ENCODE measurements at places on chromosomes 1 and 21. TPM values are rescaled to one million over a fixed set of nuclear protein-coding genes. Genes with fewer than 3 reads are reported as not detected.

DNA sequence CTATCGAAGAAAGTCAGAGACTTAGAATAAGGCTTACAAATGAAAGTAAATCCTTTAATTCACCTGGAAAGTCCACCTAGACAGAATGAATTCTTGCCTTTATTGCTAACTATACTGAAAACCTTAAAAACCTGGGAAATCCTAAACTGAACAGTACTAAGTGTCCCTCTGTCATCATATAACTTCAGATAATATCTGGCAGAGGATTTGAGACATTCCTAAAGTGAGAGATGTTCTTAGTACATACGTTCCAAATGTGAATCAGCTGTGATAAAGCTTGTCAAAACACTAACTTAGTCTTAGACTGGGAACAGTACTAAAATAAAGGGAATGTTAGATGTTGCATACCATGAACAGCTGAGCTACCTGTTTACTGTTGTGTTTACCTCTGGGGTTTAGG, 121.7 kb downstream of the TNFSF18 start:
- DNase-seq: no peak

DNA sequence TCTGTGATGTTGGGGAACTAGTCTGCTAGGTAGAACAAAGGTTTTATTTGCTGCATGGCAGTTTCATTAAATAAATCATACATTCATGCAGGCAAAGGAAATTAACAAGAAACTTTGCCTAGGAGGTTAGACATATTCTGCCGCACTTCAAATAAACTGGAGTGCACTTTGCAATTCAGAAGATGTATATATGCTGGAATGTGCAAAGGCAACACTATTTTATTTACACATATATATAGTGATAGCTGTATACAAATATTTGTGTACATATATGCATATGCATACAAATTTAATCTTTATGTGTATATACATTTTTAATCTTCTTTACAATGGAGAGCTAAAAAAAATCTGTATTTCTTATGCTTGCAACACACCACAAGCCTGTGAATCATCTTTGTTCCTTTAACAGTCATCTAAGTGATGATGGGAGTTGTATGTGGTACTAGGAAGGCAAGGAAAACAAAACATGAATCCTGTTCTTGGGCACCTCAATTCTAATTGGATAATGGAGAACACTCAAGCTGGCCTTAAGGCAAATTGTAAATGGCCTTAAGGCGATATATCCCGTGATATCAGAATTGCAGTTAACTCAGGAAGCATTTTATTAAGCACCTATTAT, 605.8 kb upstream of the CAMK1G start:
- no peak for DNase-seq

GRCh38 chr1:170310951-170311350, 165.2 kb downstream of the NTMT2 start:
- DNase-seq: no peak

- DNase-seq: no peak
Observed at GRCh38 chr1:225242611-225243010, 185.2 kb downstream of the LBR start.

DNA sequence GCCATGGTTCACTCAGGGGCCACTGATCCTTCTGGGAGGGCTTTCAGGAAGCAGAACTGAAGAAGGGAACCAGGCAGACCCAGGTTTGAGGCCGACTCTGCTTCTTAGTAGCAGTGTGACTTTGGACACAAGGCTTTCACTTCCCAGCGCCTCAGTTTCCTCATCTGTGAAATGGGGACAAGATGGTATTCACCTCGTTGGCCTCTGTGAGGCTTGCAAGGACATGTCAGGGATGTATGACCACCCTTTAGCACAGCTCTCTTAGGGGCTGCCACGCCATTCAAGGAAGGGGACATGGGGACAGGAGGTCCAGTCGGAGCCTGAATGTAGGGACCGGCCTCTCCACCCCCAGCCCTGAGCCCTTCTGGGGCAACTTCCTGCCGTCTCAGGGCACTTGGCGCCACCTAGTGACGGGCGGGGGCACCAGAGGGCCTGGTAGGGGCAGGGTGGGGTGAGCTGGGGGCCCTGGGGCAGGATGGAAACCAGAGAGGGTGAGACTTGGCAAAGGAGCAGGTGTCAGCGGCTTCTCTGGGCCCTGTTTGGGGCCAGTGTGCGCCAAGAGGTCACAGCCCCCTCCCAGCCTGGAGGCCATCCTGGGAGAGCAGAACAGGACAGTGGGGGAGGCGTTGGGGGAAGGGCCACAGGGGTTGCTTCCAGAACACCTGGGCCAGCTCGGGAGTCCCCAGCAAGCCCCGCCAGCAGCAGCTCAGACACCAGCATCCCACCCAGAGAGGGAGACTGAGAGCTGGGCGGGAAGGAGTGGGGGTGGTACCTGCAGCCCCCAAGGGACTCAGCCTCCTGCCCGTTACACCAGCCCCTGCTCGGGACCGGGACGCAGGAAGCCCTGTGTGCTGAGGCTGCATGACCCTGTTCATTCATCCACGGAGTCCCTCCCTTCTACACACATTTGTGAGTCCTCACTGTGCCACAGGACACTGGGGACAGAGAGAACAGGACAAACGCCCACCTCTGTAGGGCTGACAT, 102.5 kb upstream of the TARDBP start:
- no peak for DNase-seq

DNA sequence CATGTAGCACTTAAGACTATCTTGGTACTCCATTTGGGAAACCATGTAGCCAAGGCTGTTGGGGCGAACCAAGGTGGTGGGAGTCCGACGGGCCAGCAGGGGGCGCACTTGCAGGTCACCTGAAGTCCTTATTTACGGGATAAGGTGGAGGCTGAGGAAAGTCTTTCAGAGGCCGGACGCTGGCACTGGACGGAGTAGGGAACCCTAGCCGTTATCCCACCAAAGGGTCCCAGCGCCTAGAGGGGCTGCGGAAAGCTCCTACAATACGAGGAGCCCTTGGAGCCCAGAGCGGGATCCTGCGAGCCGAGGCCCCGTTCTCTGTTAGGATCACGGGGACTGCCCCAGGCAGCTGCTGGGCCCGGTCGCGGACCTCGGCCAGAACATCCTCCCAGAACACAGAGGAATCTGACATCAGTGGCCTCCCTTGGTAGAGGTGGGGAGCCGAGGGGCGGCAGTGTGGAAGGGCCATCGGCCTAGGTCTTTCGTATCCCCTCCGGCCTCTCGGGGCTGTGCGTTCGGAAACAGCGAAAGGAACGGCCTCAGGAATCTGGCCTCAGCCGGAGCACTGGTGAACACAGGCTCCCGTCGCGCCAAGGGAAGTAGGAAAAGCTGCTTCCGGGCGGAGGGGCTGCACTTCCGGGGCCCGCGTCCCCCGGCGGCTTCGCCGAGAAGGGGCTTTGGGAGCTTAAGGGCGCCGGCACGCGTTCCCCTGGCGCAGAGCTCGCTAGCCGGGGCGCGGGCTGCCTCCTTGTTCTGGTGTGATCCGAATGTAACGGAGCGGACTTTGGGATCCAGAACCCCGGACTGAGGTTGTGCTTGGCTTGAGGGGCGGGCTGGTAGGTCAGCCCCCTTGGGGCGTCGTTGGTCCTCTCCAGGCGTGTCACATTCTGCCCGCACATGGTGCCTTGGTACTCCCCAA, 29.9 kb upstream of the RPTN start:
- peak; percentile 72 for DNase-seq

Gene NHLH1
- under 0.01 TPM for total RNA-seq

GRCh38 chr1:20100632-20101355, 18.5 kb downstream of the PLA2G2D start:
- peak; percentile 64 for DNase-seq

- DNase-seq: no peak
Observed at GRCh38 chr21:34567604-34568155, 47.2 kb downstream of the RCAN1 start.

- DNase-seq: no peak
Observed at GRCh38 chr1:241343956-241344355, 13.0 kb downstream of the RGS7 start.

Gene OR2W3
- not detected for total RNA-seq

Gene SLC5A3
- 20.2 TPM for total RNA-seq

Gene NIBAN1
- total RNA-seq: 2.4 TPM

Gene LCE1C
- total RNA-seq: not detected

DNA sequence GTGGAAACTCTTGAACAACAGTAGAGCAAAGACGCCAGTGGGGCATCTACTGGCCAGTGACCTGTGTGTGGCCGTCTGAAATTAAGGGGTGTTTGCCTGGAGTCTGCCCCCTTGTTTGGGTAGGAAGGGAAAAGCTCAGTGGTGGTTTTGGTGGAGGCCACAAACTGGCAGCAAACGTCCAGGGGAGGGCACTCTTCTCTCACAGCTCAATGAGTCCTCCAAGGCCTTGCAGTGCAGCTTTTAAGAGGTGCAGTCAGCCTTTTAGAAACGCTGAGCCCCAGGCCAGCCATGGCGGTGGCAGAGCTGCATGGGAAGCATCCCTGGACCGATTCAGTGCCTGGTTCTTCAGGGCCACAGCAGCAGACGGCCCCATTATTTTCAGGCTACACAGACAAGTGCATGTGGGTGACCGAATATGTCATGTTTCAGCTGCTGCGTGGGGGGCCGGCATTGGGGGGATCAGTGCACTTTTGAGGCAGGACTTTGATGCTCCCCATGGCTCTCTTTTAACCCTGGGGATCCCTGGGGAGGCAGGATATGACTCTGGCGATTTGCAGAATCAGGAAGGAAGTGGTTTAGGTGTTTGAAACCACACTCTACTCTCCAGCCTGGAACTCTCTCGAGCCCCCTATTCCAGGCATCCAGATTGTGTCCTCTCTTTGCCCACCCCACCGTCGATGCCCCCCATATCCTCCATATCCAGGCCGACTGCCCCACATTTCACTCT, 414.0 kb downstream of the PRDM2 start:
- DNase-seq: no peak

DNA sequence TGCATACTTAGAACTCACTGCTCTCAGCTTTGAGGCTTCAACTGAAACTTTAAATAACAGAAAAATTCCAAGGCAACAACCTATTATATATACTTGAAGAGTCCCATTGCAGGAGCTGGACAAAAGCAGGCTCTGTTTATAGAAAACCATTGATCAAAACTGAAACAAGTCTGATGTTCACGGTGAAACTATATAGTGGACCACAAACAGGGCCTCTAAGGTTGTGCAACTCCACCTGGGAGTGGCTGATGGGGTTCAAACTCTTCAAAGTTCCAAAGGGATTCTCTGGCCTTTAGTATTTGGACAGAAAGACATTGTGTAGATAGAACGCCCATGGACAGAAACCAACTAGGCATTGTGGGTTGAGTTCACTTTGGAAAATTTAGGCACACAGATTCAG, 140.3 kb downstream of the ZC3H11B start:
- DNase-seq: no peak

DNA sequence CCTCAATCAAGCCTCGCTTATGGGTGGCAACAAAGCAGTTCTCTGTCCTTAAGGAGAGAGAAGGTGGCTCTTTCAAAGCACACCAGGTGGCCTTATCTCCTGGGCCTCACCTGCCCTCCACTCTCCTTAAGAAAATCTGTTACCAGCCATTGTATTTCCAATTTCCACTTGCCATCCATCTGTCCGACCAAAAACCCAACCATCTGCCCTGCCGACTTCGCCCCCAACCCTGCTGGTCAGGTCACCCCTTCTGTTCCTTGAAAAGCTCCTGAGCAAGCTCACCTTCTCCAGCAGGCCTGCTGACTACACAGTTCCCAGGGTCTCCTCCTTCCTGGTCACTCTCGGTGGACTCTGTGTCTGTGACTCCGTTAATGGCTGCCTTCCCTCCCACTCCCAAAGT, 619 bp upstream of the IGFN1 start:
- no peak for DNase-seq

DNA sequence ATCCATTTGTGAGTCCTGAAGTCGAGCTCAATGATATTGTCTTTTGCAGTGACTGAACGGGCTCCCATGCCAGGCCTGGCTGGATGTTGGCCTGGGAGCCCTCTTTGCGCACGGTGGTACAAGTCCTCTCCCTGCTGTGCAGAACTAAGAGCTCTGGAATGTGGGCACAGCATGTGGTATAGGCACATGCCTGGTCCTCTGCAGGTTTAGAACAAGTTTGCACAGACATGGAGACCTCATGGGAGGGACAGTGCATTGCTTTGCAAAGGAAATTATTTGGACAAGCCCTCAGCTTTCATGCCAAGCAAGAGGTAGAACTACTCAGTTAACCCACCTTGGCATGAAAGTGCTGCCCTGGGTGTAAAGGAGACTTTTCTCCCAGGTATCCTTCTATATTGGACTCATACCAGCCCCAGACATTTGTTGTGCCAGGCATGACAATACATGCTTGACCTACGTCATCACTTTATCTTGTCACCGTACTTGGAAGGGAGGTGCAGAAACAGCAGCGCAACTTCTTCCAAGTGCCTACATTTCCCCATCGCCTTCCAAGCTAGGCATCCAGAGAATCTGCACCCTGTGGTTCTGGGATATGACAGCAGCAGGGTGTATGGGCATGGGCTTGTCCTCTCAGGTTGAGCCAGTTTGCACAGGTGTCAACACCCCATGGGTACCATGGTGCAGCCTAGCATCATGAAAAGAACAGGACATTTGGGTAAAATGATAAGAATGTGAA, 37.6 kb upstream of the MRPS6 start:
- DNase-seq: no peak

- peak; percentile 91 for DNase-seq
Observed at GRCh38 chr1:188584119-188584518, 1755.4 kb downstream of the PLA2G4A start.

DNA sequence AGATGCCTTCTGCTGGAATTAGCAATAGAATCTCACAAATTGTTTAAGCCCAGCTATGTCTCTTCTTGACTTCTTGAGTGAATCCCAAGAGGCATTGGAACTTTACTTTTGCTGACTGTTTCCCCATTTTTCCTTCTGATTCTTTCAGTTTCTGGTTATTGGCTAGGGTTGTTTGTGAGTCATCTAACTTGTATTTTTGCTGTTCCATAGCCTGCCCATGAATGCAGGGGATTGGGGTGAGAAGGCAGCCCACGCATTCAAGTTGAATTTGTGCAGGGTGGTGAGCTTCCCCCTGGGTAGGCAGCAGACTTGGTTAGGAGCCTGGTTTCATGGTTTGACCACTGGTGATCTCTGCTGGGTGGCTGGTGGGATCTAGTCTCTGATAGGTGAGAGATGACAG, 10.4 kb upstream of the KLF17 start:
- DNase-seq: no peak

DNA sequence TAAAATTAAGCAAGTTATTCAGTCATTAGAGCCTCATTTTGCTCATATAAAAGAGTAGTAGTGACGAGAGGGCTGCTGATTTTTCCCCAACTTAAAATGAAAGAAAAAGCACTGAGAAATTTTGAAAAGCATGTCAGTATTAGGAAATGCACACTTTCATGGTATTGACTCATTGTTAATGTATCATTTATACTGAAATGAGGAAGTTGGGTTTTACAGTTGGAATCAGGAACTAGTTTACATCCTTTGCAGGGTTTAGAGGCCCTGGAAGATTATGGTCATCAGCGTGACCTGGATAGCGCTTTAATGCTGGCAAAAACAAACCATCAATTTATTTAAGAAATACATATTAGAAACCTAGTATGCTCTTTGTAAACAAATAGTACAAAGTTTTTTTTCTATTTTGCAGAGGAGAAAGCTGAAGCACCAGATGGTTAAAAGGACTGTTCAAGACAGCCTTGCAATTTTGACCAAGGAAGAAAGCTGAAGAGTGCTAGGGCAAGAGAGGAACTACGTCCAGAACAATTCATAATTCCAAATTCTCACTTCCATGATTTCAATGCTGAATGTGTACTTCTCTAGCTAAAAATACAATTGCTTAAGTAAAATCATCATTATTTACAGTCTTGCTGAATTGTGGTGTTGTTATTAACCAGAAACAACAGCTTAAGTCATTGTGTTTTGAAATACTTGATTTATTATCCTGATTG, 94.8 kb upstream of the SGIP1 start:
- no peak for DNase-seq

- no peak for DNase-seq
Observed at GRCh38 chr1:9882296-9882944, 27.6 kb downstream of the CTNNBIP1 start.

GRCh38 chr1:171251042-171251951, 3.0 kb downstream of the FMO1 start:
- peak; percentile 39 for DNase-seq
